Calu3 (cell line): ENCODE measurements at places on chromosomes 7 and 10. TPM values are rescaled to one million over a fixed set of nuclear protein-coding genes. Genes with fewer than 3 reads are reported as not detected.

The COX19 gene
- 37.4 and 39.1 TPM in 2 replicates for total RNA-seq

The AKR1C3 gene
- 177 and 181 TPM in 2 replicates for total RNA-seq

The OPN1SW gene
- total RNA-seq: not detected in 2 replicates

The PRR15 gene
- 76.1 and 111 TPM in 2 replicates for total RNA-seq

The EPDR1 gene
- total RNA-seq: 51.8 and 60.5 TPM in 2 replicates

The STRIP2 gene
- total RNA-seq: 10.1 and 13.2 TPM in 2 replicates

The EEPD1 gene
- total RNA-seq: 48.8 and 55.5 TPM in 2 replicates

The HECW1 gene
- total RNA-seq: 0.17 and 0.33 TPM in 2 replicates

- peak; percentile 47 for DNase-seq
- no peaks in the 10 kb centered on the region for H3K36me3 ChIP-seq
- no peak overlapping the region for H3K4me3 ChIP-seq
- peaks cover 61% of the 10 kb centered on the region for H3K27me3 ChIP-seq
- H3K27ac ChIP-seq: no peak overlapping the region
- no peaks in the 10 kb centered on the region for H3K4me1 ChIP-seq
These were observed 171.5 kb upstream of the SP4 start for GRCh38 chr7:21256310-21256877.

DNA sequence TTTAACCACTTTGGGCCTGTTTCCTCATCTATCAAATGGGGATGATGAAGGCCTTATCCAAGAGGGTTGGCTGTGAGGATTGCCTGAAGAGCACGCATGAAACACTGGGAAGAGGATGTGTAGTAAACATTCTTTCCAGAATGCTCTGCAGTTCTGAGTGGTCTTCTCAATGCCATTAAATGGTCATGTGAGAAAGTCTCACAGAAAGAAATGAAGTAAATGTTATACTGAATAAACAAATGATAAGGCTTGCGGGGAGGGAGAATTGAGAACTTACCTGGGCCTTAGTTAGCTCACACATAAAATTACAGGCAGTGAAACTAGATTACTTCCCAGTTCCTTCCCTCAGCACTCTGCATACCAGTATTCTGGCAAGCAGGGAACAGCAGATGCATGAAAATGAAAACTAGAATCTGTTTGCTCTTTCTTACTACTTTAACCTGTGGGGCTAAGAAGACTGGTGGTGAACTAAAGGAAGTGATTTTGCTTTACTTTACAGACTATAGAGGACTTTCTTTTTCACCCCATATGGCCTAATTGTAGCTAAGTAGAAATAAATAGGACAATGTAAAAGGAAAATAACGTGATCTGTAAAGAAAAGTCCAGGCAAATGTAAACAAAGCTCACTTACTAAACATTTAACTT lies 135.3 kb upstream of the CCDC6 start:
- H3K4me3 ChIP-seq: no peak overlapping the region
- H3K27ac ChIP-seq: no peak overlapping the region
- peaks cover 24% of the 10 kb centered on the region for H3K4me1 ChIP-seq

- DNase-seq: no peak
- H3K27me3 ChIP-seq: peaks cover 88% of the 10 kb centered on the region
- no peaks in the 10 kb centered on the region for H3K36me3 ChIP-seq
- H3K4me1 ChIP-seq: no peaks in the 10 kb centered on the region
- H3K4me3 ChIP-seq: no peak overlapping the region
These were observed 12.8 kb upstream of the DRGX start for GRCh38 chr10:49408519-49409306.

- no peak overlapping the region for H3K27ac ChIP-seq
- H3K4me1 ChIP-seq: no peaks in the 10 kb centered on the region
- peaks cover 30% of the 10 kb centered on the region for H3K36me3 ChIP-seq
- H3K4me3 ChIP-seq: no peak overlapping the region
- DNase-seq: no peak
These were observed 20.6 kb downstream of the SEPHS1 start for GRCh38 chr10:13327534-13327933.

DNA sequence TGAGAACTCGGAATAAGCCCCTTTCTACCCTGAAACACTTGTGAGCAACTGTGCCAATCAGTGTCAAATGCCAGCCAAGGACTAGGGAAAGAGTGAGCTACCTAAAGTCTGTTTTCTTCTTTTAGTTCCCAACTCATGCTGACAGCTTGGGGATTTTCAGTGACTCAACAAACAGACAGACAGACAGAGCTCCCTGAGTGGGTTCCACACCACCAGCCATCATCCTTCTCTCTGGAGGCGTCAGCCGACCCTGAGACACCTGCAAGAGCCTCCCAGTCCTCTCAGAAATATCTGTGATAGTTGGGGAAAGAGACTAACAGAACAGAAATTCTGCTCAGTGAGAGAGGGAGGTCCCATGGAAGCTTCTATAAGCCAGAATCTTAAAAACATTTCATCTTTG lies 49.5 kb downstream of the GATA3 start:
- no peak overlapping the region for H3K4me3 ChIP-seq
- no peaks in the 10 kb centered on the region for H3K36me3 ChIP-seq
- no peak overlapping the region for H3K27ac ChIP-seq
- H3K27me3 ChIP-seq: no peaks in the 10 kb centered on the region
- no peak for DNase-seq

DNA sequence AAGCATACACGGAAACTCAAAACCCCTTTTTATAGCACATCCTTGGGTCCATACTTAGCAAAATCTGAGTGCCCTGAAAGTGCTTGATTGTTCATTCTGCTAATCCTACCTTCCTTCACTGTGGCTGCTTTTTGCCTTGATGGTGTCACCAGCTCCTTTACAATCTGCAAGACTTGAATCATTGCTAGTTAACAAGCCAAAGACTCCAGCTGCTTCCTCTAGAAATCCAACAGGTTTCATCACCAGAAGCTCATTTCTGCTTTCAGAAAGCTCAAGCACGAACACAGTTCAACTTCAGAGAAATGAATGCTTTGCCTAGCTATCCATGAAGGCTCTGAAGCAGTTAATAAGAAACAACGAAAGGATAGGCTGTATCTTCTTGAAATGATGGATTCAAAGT lies 38.0 kb downstream of the USP6NL start:
- no peak for DNase-seq
- H3K27ac ChIP-seq: no peak overlapping the region
- H3K4me1 ChIP-seq: peaks cover 45% of the 10 kb centered on the region
- no peaks in the 10 kb centered on the region for H3K27me3 ChIP-seq
- H3K4me3 ChIP-seq: no peak overlapping the region

GRCh38 chr7:35749556-35749955 lies 51.3 kb upstream of the SEPTIN7 start:
- no peaks in the 10 kb centered on the region for H3K4me1 ChIP-seq
- no peak for DNase-seq
- H3K4me3 ChIP-seq: no peak overlapping the region
- H3K27me3 ChIP-seq: peaks cover 34% of the 10 kb centered on the region
- no peaks in the 10 kb centered on the region for H3K36me3 ChIP-seq
- no peak overlapping the region for H3K27ac ChIP-seq

- no peaks in the 10 kb centered on the region for H3K27me3 ChIP-seq
- H3K4me1 ChIP-seq: peaks cover 20% of the 10 kb centered on the region
- H3K36me3 ChIP-seq: peaks cover 8% of the 10 kb centered on the region
- H3K4me3 ChIP-seq: no peak overlapping the region
- no peak for DNase-seq
These were observed 94.4 kb upstream of the KIF5B start for GRCh38 chr10:32150532-32151101.

DNA sequence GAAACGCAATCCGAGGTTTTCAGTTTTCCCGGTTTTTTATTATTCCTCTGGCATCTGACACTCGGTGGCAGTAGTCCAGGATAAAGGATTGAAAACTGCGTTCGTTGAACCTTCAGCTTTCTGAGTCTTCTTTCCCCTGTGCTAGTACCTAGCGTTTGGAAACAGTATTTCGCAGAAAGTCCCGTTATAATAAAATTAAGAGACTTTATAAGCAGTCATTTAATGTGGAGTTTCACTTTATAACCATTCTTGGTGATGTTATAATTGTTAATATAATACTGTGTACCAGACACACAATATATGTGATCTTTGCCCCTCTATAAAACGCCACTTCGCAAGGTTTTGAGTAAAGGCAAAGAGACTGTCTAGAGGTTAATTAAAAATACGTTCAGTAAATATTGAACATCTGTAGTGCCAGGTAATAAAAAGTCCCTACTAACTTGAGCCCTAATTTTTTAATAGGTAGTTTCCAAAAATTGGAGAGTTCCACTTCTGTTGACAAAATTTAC lies 874 bp downstream of the CISD1 start:
- H3K27me3 ChIP-seq: no peaks in the 10 kb centered on the region
- peak overlapping the region; percentile 86 for H3K27ac ChIP-seq
- H3K4me3 ChIP-seq: peak overlapping the region; percentile 100
- no peak for DNase-seq
- H3K36me3 ChIP-seq: peaks cover 41% of the 10 kb centered on the region

- no peak overlapping the region for H3K27ac ChIP-seq
- H3K36me3 ChIP-seq: no peaks in the 10 kb centered on the region
- H3K27me3 ChIP-seq: peaks cover 15% of the 10 kb centered on the region
These were observed 160.9 kb upstream of the FZD8 start for GRCh38 chr10:35803046-35803445.

DNA sequence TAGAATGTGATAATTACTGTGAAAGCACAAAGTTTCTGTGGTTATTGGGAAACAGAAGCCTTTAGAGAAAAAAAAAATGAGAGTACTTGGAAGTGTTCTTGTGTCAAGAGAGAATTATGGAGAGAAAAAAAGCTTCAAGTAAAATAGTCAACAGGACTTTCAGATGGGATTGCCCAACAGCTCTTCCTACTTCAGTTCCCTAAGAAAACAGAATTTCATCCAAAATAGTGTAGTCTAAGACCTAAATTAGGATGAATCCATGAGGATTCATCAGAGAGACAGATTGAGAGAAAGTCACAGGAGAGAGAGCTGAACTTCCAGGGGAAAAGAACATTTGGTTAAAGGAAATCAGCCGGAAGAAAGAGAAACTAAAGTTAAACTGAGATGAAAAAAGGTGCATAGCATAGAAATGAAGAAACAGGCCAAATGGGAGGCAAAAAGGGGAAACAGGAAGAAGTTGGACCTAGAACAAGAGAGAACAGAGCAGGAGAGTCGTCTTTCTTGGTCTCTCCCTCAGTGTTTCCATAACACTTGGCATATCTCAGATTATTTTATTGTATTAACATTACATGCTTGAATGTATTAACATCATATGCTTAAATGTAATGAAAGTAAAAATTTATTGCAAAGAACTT lies 2.5 kb downstream of the SCIN start:
- no peak for DNase-seq
- peak overlapping the region; percentile 82 for H3K27ac ChIP-seq
- peaks cover 31% of the 10 kb centered on the region for H3K4me1 ChIP-seq
- peaks cover 25% of the 10 kb centered on the region for H3K36me3 ChIP-seq
- no peaks in the 10 kb centered on the region for H3K27me3 ChIP-seq

GRCh38 chr10:11832042-11832441 lies 8.9 kb downstream of the PROSER2 start:
- peaks cover 49% of the 10 kb centered on the region for H3K4me1 ChIP-seq
- DNase-seq: no peak
- H3K27ac ChIP-seq: peak overlapping the region; percentile 97
- no peaks in the 10 kb centered on the region for H3K27me3 ChIP-seq
- H3K4me3 ChIP-seq: peak overlapping the region; percentile 59
- peaks cover 28% of the 10 kb centered on the region for H3K36me3 ChIP-seq

GRCh38 chr10:87038786-87039185 lies 18.7 kb downstream of the FAM25A start:
- no peaks in the 10 kb centered on the region for H3K4me1 ChIP-seq
- H3K36me3 ChIP-seq: no peaks in the 10 kb centered on the region
- H3K27me3 ChIP-seq: no peaks in the 10 kb centered on the region
- no peak overlapping the region for H3K27ac ChIP-seq
- no peak overlapping the region for H3K4me3 ChIP-seq

GRCh38 chr10:133047526-133048123 lies 40.1 kb upstream of the ADGRA1 start:
- DNase-seq: no peak
- H3K27me3 ChIP-seq: peaks cover 47% of the 10 kb centered on the region
- no peaks in the 10 kb centered on the region for H3K36me3 ChIP-seq
- H3K4me3 ChIP-seq: no peak overlapping the region
- H3K4me1 ChIP-seq: no peaks in the 10 kb centered on the region

DNA sequence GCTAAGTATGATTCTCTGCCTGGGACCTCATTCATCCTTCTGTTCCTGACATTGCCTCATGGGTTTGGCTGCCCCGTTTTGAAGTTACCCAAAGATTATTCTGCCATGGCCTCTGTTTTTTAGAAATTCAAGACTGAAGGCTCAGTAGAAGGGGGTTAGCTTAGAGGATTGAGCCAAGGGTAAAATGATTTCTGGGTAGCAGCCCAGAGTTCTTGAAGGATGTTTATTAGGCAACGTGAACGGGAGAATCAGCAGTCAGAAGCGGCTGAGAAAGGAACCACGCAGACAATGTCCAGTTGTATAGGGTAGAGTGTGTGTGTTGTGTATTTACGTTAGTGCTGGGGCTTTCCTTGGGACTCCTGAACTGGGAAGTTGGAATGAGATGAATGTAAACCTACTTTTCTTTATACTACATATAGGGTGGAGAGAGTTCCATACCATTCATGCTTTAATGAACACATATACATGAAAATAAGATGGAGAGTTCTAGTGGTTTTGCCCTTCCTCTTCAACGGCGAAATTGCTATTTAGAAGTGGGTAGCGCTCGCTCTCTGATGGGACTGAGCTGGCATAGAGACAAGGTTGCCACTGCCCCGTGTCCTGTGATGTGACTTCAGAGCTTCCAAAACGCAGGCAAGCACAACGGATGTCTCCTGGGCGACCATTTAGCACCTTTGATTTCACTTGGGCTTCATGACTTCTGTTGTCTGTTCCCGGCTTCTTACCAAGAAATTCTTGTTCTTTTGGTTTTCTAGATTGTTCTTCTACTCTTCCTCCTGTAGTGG lies 35.0 kb upstream of the IL15RA start:
- no peaks in the 10 kb centered on the region for H3K36me3 ChIP-seq
- peaks cover 25% of the 10 kb centered on the region for H3K27me3 ChIP-seq
- no peak for DNase-seq
- H3K27ac ChIP-seq: no peak overlapping the region

DNA sequence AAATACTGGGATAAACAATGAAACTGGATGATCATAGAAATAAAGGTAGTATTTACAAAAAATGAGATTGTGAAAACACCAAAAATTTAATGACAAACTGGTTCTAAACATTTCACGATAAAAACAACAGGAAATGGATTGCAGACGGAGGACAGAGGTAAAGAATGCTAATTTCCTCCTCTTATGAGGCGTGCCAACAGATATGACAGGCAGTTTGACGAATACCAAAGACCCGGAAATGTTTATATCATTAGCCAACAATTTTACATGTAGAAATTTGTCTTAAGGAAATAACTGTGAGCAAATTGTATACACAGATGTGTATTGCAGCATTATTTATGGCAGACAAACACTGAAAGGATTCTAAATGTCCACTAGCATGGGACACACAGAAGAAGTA lies 162.0 kb upstream of the MGMT start:
- no peaks in the 10 kb centered on the region for H3K36me3 ChIP-seq
- no peak overlapping the region for H3K27ac ChIP-seq
- DNase-seq: no peak
- H3K4me1 ChIP-seq: no peaks in the 10 kb centered on the region
- H3K27me3 ChIP-seq: no peaks in the 10 kb centered on the region

GRCh38 chr10:43048301-43049051 lies 28.4 kb upstream of the RET start:
- no peak overlapping the region for H3K4me3 ChIP-seq
- no peak for DNase-seq
- H3K36me3 ChIP-seq: no peaks in the 10 kb centered on the region
- no peak overlapping the region for H3K27ac ChIP-seq
- H3K27me3 ChIP-seq: peaks cover 68% of the 10 kb centered on the region
